ENCODE measurements at places on chromosomes 1 and 21.

GRCh38 chr1:186426118-186426517 is 34.8 kb downstream of the PDC start:
- DNase-seq, result no peak

- no peak for DNase-seq
These were observed 25.8 kb upstream of the KCNE1 start for GRCh38 chr21:34537838-34538237.

- DNase-seq, result no peak
These were observed 834.5 kb upstream of the ADGRL2 start for GRCh38 chr1:80966266-80966665.

DNA sequence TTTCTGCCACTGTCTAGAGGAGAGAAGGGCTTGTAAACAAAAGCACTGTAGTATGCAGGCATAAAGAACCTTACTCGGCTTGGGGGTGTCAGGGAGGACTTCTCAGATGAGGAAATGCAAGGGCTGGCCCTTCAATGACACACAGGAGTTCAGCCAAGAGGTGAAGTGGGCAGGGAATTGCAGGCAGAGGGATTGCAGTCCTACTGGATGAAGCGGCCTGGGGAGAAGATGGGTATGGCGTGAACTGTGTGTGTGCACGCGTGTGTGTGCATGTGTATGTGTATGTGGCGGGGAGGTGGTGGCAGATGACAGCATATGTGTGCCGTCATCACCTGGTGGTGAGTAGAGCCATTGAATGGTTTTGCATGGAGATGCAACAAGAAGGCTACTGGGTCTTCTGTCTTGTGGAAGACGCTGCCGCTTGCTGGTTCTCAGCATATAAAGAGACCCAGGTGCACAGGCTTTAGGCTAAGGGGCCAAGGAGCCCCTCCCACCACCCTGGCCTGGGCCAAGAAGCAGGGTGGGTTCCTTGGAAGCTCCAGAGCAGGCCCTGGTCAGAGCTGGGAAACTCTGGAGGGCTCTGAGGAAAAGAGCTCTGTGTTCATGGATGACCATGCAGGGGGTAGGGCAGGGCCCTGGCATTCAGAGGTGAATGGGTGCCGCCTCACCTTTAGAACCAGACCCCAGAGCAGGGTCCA is 4.1 kb upstream of the EPS8L3 start:
- no peak for DNase-seq

- no peak for DNase-seq
These were observed at the start of gene LRRC7 for GRCh38 chr1:69567652-69568420. Gene LRRC7, plus strand, starts transcription at chr1:69567922. Its CDS starts 718 bp downstream, at chr1:69568640.

DNA sequence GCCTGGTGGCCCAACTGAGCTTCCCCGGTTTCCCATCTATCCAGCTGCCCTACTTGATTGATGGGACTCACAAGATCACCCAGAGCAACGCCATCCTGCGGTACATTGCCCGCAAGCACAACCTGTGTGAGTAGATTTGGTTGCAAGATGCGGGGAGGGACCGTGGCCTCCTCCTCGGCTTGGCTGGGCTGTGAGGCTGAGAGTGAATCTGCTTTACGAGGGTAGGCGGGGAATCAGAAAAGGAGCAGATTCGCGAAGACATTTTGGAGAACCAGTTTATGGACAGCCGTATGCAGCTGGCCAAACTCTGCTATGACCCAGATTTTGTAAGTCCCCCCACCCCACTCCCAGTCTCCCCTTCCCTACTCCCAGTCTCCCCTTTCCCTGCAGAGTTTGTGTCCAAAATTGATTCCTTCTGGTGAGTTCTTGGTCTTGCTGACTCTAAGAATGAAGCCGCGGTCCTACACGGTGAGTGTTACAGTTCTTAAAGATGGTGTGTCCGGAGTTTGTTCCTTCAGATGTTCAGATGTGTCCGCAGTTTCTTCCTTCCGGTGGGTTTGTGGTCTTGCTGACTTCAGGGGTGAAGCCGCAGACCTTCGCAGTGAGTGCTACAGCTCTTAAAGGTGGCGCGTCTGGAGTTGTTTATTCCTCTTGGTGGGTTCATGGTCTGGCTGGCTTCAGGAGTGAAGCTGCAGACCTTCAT is 1.5 kb downstream of the GSTM2 start:
- no peak for DNase-seq

DNA sequence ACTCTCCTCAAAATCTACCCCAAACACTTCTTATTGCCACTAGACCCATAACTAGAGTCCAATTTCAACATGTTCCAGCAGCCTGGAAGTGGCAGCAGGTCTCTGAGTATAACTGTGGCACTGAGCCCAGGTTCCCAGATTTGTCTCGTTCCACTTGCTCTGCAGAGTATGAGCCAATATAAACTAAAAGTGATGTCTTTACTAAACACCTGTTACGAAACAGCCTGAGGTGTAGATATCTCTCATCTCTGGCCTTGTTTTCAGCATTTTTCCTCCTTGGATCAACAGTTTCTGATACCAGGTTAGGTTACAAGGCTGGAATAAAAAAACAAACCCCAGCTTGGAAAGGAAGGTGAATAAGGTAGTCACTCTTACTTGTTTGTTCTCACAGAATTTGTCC is 25.2 kb upstream of the PRDX6 start:
- no peak for DNase-seq

DNA sequence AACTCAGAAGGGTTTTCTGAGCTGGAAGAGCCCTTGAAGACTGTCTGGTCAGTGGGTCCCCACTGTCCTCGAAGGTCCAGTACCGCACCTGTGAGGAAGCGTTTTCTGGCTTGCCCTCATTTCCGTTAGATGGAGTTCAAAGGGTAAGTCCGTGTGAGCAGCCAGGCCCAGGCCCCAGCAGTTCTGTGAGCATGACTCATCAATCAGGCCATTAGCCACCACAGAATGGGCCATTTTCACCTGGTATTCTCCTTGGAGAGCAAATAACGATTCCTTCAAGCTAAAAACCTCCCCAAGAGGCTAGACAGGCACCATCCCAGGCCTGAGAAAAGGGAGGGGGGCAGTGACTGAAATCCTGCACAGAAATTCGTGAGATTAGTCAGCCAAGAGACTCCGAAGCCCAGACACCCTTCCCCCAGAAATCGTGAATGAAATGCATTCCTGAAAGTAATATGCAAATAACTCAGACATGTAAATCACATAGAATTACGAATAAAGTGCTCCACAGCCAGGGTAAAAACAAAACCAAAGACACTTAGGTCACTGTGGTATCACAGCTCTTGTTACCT is 66.0 kb downstream of the BCAR3 start:
- no peak for DNase-seq

DNA sequence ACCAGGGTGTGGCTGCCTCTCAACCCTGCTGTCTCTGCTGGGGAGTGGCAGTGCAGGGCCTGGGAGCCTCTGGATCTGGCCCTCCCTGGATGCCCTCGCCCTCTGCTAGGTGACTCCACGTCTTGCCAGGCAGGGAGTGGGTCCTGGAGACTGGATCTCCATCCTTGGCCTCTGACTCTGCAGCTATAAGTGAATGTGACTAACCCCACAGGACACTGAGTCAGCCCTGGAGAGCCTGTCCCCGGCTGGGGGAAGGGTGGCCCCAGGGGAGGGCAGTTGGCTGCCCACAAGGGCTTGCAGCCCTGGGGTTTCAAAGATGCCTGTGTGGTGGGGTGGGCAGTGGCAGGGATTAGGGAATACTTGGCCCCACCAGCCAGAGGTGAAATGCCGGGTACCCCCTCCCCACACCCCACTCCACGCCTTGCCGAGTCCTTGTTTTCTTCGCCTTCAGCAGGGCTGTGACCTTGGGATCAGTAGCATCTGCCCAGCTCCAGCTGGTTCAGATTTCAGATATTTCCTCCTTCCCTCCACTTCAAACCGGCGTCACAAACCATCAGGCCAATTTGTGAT is 1.9 kb upstream of the MYBPH start:
- DNase-seq, result no peak

- no peak for DNase-seq
These were observed 1.0 kb upstream of the PRDM15 start for GRCh38 chr21:41880153-41880552.

- DNase-seq, result no peak
These were observed 144.8 kb downstream of the ETS2 start for GRCh38 chr21:38950435-38951094.

DNA sequence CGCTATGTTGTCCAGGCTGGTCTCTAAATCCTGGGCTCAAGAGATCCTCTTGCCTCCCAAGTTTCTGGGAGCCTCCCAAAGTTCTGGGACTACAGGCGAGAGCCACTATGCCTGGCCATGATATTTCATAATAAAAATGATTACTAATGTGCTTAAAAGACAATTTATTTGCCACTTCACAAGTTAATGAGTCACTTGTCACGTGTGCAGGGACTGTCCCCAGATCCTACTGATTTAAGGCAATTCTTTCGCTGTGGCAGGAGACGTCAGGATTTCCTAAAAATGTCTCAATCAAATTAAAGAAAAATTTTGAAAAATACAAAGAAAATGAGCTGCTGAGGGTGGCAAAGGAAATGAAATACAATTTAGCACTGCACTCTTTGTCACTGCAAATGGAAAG is 43.5 kb downstream of the B3GALNT2 start:
- no peak for DNase-seq

GRCh38 chr1:74690364-74690696 is 16.7 kb upstream of the ERICH3 start:
- no peak for DNase-seq

GRCh38 chr1:238944028-238944427 is 442.3 kb upstream of the CHRM3 start:
- DNase-seq, result no peak

DNA sequence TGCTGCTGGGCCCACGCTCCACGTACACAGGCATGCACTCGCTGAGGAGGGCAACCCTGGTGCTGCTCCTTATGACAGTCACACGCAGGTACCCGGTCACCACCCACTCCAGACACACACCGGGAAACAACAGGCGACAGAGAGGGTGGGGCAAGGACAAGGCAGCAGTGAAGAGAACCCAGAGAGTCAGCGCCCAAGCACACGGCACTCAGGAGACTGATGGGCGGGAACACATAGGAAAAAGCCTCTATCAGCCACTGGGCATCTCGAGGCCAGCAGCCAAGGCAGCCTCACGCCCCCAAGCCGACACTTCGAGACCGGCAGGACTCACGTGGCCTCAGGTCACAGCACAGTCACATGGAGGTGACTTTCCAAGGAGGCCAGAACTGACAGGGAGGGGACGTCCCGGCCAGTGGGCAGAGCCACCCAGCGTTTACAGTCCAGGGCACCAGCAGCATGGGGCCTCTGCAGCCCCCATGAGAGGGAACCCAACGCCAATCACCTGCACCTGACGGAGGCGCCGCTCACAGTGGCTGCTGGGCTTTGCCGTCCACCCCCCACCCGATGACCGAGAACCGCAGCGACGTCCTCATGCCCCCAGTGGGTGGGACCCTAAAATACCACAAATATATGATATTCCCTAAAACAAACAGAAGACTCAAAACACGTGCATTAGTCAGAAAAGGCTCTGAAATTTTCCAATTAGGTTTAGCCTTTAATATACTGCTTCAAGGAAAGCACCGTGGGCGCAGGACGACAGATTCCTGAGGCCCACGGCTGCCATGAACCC is 19.7 kb downstream of the PTTG1IP start:
- no peak for DNase-seq

DNA sequence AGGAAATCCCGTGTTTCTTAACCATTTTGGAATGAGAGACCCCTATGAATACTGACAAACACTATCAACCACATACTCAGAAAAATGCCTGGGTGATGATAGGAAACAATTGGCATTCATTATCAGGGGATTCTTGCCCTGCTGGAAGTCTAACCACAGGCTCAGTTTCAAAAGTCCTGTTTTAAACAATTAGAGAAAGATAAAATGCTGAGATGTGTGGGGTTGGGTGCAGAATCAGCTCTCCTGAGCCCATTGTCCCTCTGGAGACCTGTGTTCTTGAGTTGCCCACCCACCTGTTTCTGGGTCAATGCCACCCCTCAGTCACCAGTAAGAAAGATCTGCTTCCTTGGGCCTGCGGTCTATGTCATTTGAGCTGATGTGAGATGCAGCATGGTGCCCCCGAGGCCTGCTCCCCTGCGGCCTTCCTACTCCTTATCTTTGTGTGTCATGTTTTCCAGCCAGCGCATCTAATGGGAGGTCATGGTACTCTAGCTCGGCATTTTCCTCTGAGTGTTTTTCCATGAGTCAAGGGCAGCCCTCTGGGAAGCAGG is 130.3 kb upstream of the PLXNA2 start:
- no peak for DNase-seq

Data from stimulated activated CD8-positive, alpha-beta memory T cell treated with anti-CD3 and anti-CD28 coated beads, Interleukin-2, amount 100 ng/mL, for 1 hour (primary cell).